Cortex of kidney (tissue), 1 donor: ENCODE measurements at places on chromosomes 16 and 17.

DNA sequence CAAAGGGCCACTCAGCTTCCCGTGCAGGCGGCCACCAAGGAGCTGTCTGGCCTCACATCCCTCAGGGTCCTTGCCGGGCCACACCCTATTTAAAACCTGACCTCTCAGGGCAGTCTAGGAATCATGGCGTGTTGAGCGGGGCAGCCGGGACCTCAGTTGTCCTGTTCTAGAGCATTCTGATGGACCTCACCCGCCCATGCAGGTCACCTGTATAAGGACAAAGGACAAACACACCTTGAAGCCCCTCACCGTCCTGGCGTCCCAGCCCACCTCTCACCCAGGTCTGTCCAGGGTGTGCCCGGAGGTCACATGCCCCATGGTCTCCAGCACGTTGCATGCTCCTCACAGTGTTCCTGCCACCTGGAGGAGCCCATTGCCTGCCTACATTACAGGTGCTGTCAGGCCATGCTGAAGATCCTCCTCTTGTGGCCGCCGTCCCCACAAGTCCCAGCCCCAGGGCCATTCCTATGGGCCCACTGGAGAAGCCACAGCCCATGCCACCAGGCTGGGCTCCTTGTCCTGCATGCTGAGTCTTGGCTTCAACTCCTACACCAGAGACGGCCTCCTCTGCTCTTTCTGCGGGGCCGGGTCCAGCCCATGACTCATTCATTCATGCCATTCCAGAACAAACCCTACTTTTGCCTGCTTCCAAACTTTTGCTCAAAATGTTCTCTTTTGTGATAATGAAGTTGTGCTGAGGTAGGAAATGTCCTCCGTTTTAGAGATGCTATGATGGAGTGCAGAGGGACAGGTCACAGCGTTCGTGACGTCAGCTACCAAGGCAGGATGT is 46.3 kb downstream of the PEMT start:
- DNase-seq, result no peak

DNA sequence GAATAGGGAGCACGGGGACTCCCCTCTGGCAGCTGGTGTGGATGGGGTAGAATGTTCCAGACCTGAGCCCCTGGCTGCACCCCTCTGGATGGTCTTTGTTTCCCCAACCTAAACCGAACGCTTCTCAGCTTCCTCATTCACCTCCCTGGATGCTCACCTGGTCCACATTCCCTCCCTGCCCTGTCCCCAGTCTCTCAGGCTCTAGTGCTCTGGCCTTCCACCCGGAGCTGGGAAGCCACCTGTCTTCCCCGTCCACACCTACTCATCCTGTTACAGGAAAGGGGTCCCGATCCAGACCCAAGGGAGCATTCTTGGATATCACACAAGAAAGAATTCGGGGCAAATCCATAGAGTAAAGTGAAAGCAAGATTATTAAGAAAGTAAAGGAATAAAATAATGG is 73.5 kb downstream of the CYLD start:
- DNase-seq, result no peak

- DNase-seq, result no peak
Measured at GRCh38 chr17:45440161-45440778, 7.6 kb upstream of the ARHGAP27 start.

DNA sequence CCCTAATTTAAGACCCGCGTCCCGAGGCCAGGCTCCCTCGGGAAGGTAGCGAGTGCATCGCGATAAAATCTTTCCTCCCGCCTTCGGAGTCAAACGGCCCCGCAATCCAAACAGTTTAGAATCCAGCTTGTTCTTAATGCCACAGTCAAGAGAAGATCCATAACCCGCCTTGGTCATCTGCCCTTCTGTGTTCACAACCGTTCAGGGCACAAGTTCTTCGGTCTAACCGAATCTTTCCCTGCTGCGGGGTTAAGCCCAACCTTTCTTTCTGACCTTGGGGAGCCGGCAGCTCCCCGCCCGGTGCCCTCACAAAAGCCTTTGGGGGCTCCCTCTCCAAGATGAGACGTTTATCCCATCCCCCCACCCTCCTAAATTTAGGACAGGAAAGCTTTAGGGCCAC is 30.3 kb downstream of the CPSF4L start:
- DNase-seq, result no peak

DNA sequence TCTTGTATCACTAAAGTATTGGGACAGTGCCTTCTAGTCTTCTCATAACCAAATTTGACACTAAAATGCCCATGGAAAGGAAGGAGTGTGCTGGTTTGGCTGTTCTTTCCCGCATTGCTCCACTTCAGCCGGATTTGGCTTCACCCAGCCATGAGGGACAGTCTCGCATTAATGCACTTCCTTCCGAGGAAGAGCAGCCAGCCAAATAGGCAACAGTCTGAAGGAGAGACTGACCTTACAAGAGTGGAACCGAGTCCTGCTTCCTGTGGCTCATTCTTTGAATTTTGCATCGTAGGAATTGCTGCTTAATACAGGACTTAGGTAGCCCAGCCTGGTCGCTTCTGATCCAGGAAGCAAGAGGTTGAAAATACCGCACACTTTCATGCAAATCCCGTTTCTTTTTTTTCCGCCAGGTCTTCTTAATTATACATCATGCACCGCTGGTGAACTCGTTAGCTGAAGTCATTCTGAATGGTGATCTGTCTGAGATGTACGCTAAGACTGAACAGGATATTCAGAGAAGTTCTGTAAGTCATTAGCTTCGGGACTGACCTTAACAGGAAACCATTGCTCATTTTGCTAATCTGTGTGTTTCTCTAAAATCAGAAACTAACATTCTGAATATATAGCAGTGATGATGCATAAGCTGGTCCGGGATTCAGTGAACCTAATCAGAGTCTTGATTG is 38.2 kb downstream of the CLEC16A start:
- no peak for DNase-seq

DNA sequence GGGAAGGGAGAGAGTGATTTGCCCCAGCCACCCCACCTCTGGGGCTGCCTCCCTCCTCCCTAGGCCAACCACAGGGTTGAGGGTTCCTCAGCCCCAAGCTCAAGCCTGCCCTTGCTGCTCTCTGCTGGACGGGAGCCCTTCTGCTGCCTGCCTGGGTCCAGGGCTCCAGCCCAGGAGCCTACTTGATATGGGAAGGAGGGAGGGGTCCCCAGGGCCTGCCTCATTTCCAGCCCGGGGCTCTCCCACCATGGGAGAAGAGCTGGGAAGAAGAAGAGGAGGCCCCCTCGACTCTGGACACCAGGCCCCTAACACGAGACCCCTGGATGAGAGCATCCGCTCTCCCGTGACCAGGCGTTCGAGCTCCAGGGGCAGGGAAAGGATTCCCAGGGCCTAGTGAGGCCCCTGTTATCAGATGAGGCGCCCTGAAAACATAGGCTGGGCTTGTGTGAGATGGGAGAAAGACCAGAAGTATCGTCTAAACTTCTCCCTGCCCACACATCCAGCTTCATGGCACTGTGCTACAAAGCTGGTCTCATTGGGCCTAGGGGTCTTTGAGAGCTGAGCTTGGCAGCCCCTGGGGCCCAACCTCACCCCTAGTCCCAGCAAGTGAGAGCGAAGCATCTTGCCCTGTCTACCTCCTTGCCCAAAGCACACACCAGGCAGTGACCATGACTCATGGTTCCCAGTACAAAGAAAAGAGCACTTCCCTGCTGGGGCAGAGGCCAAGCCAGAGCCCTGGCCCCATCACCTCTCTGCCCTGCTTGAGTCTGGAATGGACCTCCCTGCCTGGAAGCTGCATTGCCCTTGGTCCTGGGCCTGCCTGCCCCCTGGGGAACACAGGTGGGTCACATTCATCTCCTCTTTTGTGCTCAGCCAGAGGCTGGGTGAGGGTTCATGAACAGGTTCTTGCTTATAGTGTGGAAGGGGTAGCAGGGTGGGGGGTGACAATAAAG is 987 bp downstream of the SLC16A5 start:
- no peak for DNase-seq

DNA sequence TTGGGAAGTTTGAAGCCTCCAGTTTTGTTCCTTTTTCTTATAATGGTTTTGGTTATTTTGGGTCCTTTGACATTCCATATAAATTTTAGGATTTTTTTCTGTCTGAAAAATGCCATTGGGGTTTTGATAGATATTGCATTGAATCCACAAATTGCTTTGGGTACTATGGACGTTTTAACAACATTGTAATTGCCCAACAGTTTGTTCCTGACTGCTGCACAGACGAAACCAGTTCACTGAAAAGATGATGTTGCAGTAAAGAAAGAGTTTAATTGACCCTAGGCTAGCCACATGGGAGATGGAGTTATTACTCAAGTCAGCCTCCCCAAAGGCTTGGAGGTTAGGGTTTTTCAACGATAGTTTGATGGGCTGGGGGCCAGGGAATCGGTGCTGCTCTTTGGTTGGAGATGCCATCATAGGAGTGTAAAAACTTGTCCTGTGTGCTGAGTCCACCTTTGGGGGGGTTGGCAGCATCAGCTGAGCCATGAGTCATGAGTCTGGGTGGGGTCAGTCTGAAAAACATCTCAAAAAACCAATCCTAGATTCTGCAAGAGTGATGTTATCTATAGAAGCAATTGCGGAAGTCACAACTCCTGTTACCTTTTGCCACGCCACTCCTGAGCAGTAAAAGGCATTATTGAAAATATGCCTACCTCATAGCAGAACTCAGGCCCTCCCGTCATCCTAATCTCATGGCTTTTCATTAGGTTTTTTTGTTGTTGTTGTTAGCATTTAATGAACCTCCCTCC is 2.7 kb upstream of the PRSS41 start:
- DNase-seq, result no peak

DNA sequence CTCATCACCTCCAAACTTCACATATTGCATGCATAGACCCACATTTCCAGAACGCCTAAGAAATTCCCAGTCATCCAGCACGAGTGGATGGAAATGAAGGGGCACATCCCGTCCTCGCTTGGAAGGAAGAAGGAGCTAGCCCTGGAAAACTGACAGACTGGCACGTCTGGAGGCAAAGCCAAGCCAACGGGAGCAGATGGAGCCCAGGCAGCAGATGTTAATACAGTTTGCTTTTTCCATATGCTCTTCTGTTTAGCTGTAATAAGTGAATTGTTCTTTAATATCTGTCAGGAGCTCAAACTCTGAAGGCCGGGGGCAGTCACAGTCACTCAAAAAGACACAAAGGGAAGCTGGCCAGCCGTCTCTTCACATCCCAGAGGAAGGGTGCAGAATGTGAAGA is 187.7 kb downstream of the XYLT1 start:
- DNase-seq, result no peak

- no peak for DNase-seq
Measured at GRCh38 chr16:1299012-1299867, 10.2 kb upstream of the UBE2I start.

GRCh38 chr17:13421581-13422130 is 180.1 kb downstream of the HS3ST3A1 start:
- DNase-seq, result no peak

DNA sequence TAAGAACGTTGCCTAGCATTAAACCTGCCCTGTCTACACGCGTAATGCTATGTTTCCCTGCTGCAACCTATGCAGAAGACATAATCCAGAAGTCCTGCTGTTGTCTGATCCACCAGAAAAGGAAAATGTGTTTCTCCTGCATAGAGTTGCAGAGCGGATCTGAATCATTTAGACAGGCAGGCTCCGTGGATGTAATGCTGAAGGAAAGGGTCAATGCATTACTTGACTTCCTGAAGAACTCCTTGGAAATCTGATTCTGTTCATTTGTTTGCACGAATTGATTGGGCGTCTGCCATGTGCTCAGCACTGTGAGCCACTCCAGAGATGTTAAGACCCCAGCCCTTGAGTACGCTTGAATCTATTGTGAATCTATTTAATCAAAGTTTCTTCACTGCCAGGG is 83.4 kb downstream of the FOXL1 start:
- DNase-seq, result no peak

GRCh38 chr17:32835291-32835761 is 41.6 kb downstream of the MYO1D start:
- no peak for DNase-seq

DNA sequence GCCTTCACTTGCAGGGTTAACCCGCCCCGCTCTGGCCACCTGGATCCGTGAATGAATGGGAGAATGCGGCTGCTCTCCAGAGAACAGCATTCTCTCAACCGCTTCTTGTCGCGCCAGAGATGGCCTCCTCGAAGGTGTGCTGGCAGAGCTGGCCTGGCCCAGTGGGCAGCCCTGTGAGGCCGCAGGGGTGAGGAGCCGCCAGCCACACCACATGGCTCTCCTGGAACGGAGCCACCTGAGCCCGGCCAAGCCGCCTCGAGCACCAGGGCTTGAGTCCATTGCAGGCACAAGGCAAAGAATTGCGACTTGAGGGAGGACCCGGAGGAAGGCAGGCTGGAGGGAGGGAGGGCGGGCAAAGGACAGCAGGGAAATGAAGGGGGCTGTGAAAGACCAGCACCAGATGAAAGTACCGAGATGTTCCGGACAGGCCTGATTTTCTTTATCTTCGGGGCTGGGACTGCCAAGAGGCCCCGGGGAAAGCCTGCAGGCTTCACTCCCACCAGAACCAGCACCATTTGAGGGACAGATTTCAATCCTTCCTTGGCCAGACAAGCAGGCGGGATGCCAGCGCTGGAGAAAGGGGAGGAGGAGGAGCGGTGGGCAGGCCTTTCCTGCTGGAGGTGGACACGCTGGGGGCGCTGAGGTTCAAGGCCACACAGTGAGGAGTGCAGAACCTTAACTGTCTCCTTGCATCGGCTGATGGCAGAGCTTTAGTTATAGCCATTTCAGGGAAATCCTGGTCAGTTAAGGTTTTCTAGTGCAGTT is 69.4 kb downstream of the MRC2 start:
- DNase-seq, result no peak

DNA sequence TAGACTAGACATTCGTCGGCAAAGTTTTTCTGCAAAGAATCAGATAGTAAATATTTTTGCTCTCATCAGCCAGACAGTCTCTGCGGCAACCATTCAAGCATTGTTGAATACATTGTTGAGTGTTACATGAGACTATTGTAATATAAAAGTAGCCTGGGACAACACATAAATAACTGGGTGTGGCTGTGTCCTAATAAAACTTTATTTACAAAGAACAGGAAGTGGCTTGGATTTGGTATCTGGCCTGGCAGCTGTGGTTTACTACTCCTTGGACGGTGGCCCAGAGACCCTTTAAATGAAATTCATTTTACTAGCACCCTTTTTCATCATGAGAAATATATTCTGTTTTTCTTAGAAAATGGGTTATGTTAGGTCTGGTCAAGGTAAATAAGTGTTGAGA is 297.2 kb downstream of the WWOX start:
- no peak for DNase-seq

DNA sequence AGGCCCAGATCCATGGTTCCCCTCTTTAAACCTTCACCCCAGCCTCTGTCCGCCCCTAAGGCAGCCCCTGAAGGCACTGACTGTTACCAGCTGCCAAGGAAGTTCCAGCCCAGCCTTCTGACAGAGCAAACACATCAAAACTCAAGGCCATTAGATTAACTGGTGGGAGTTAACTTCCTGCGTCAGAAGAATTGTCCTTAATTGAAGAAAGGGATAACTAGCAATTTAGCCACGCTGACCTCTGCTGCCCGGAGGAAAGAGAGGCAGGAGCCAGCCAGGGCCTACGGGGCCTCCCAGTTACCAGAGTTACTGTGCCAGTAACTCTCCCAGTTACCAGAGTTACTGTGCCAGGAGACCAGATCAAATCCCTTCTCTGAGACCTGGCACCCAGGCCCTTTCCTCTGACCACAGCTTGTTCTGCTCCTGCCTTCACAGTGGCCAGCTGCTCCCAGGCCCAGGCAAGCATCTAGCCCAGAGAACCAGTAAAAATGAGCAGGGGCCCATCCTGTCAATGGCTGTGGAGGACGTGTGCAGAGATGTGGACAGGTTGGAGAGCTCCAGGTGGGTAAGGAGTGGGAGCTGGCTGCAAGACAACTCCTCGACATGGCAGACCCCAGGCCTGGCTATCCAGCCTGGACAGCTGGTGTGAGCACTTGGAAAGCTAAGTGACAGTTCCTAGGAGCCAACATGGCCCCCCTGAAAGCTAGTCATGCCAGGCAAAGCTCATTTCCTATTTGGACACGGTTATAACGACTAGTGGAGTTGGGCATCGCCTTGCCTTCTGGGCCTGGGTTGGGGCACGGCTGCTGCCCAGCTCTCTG is 2.8 kb upstream of the PITPNM3 start:
- no peak for DNase-seq
